ENCODE measurements at places on chromosomes 4 and X. TPM values are rescaled to one million over a fixed set of nuclear protein-coding genes. Genes with fewer than 3 reads are reported as not detected.

DNA sequence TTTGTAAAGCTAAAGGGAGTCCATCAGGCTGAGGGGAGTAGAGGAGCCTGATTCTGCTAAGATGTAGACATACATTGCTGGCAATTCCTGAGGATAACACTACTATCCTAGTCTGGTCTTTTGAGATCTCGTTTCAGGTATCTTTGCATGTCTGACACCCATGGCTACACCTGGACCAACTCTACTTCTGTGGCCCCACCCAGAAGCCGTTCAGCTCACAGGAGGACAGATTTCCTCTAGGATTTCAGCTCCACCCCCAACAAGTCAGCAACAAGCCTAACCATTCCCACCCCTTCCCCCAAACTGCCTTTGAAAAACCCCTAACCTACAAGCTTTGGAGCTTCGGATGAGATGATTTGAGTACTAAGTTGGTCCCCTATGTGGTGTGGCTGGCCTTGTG, 848.2 kb downstream of the NLGN4X start:
- no peak for DNase-seq

Gene SMARCA1
- 77.5 TPM for total RNA-seq

- no peak for DNase-seq
Measured at GRCh38 chr4:48651914-48652313, 128.2 kb downstream of the FRYL start.

Gene MAOB
- total RNA-seq = 5.6 TPM

Gene ADGRG2
- total RNA-seq = 5.9 TPM

DNA sequence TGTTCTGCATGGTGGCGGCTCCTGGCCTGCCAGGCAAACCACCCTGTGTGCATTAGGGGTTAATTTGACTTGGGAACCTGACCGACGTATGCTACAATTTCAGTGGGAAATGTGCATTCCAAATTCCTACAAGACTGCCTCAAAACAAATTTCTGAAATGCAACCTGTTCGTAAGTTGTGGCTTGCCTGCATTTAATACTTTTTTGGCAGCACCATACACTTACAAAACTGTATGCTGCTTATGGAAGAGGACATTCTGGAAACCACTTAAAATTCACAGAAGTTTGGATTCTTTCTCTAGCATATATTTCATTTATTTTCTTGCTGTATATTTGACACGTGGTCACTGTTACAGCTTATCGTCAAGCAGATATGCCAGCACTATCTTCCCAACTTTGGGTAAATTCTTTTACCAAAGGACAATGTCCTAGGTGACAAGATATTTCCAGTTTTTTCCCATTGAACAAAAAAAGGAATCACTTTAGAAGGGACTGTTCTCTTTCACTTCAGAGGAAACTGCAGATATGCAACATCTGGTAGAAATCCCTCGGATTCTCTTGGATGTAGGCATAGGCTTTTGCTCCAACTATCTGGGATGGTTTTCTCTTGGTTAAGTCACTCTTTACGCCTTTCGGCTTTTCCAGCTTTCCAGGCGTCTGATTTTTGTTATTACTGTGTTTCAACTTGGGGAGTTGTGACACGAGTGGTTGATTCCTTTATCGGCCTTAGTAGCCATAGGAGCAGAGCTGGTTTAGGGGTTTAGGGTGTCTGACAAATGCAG, 9.7 kb upstream of the TENM3 start:
- DNase-seq = no peak

DNA sequence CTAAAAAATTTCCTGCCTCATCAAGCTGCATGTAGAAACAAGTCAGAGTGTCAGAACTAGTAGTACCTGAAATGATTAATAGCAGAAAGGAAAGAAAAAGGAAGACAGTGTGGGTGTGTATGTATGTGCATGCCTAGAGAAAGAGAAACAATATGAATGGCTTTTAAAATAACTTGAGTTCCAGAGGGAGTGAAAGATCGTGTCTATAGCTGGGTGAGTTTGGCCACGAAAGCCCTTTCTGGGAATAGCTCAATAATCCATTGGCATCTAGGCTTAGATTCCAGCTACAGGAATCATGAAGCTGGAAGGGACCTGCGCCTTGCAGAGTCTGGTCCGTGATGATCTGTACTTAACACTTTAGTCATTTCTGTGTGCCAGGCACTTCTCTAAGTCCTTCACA, 195.6 kb downstream of the RAPGEF2 start:
- no peak for DNase-seq

DNA sequence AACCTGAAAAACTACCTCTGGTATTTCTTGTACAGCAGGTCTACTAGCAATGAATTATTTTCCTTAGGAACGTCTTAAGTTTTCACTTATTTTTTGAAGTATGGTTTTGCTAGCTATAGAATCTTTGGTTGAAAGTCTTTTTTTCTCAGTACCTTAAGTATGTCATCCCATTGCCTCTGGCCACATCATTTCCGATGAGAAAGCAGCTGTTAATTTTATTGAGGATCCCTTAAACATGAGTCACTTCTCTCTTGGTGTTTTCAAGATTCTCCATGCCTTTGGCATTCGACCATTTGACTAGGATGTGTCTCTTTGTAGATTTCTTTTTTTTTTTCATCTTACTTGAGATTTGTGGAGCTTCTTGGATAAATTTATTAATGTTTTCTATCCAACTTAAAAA, 803.8 kb upstream of the AMOT start:
- DNase-seq = no peak

GRCh38 chr4:38162240-38162784, 202.1 kb downstream of the PTTG2 start:
- DNase-seq = no peak

DNA sequence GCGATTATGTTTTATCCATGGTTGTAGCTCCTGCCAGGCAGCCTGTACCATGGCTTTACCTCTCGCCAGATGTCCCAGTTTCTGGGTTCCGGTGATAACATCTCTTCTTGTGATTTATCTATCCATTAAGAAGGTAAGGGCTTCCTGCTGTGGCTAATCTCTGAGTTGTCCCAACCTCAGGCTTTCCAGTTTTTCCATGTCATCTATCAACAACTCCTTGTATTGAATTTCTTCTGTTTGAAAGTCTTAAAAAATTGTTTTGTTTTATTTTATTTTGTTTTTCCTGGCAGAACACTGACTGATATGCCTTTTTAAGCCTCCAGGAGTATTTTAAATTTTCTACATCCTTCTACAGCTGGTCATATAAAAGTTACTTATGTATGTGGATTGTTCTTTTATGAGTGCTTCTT, 241.9 kb downstream of the ANTXR2 start:
- DNase-seq = no peak

Gene FANCB
- total RNA-seq = 4.4 TPM

DNA sequence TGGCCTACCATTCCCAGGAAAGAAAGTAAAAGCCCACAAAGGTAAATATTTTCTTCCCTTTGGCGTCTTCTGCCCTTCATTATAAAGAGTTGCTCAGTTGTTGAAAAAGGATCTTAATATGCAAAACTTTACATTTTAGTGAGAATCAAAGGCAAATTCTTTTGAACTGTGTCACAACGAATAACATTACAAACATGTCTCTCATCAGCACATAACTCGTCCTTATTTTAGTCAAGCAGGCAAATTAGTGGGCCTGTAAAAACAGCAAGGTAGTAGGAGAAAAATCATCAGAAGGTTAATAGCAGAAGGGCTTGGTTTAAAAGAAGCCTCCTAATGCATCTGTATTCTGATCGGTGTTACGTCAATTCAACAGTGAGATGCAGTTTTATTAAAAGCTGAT, 647.3 kb upstream of the DIPK2B start:
- no peak for DNase-seq

DNA sequence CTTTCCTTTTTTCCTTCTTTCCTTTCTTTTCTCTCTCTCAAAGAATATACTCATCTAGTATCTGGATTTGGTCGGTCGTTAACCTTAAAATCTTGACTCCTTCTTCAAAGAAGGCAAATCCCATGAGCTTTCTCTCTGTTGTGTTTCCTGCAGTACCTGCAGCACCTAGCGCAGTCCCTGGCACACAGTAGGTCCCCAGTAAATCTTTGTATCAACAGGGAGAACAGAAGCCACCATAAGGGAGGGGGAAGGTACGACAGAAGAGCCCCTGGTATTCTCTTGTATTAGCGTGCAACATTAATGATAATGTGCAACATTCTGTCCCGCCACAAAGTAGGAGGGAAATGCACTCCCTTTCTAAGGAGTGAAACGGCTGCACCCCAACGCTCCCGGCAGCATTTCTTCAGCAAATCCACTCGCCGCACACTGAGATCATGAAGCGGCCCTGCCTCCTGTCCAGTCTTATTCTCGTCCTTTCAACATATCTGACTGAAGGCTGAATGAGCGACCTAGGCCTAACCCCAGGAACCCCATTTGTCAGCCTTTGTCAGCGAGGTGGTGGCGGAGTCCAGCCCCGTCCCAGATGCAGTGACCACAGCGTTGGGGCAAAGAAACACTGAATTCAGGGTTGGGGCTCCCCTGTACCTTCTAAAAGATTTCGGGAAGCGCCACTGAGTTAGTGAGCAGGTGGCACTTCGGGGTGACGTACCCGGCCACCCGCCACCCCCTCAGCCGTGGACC, 133.7 kb downstream of the AMELX start:
- no peak for DNase-seq

Gene MYOZ2
- 0.66 TPM for total RNA-seq

Gene COMMD8
- total RNA-seq = 14.8 TPM

DNA sequence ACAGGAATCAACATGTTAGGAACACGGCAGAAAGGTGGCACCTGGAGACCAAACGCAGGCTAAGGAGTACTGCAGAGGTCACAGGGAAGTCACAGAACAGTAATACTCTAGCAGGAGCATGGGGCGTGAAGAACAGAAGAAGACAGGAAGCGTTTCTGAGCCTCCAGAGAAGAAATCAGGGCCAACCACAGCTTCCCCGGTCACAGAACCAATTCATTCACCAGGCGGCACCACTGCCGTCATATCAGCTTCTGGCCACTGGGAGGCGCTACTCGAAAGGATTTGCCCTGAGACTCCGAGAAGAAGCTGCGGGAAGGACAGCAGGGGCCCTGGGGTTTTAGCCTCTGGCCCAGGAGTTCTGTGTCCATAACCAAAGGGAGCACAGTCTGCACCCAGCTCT, 78.0 kb upstream of the DRD5 start:
- DNase-seq = no peak

GRCh38 chr4:153063490-153063889, 127.4 kb downstream of the FHDC1 start:
- DNase-seq = no peak

Gene DDX53
- total RNA-seq = not detected

Gene STPG2
- total RNA-seq = 0.94 TPM

DNA sequence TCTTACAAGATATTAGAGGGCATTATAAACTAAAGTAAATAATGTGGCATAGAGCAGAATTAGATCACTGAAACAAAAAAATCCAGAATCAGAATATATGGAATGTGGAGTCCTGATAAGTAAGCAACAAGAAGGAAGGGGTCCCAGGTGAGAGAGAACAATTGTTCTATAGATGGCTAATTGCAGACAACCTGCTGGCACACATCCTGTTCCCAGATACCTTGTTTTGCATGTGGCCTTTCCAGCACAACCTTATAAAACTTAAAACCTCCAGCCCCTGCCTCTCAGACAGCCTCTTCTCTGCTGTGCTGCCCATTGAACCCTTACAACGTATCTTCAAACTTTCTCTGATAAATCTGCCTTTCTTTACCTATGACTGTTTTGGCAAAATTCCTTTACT, 4.7 kb upstream of the ZNF674 start:
- no peak for DNase-seq

Measured in spinal cord (tissue), 10 donors.